ENCODE measurements at places on chromosomes 7 and 10. TPM values are rescaled to one million over a fixed set of nuclear protein-coding genes. Genes with fewer than 3 reads are reported as not detected.

DNA sequence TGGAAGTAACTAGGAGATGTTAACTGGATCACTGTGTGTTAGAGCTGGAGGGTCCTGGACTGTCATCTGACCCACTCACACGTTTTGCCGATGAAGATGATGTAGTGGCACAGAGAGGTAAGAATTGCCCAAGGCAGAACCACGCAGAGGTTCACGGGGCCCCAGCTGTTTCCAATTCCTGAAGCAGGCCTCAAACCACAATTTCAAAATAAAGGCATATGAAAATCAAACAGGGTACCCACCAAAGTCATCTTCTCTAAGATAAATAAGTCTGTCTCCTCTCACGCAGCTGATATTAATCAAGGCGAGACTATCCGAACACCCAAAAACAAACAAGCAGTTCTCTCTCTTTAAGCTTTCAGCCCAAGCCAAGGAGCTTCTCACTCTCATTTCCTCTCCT is 113.3 kb upstream of the JCAD start:
- DNase-seq = peak; percentile 36
- peaks cover 2% of the 10 kb centered on the region for H3K4me1 ChIP-seq
- H3K27ac ChIP-seq = no peak overlapping the region
- no peaks in the 10 kb centered on the region for H3K36me3 ChIP-seq
- no peak overlapping the region for H3K4me3 ChIP-seq

GRCh38 chr7:100563100-100563564 is 10.6 kb downstream of the SAP25 start:
- H3K4me3 ChIP-seq = no peak overlapping the region
- no peak for DNase-seq
- no peak overlapping the region for H3K27ac ChIP-seq
- H3K36me3 ChIP-seq = peaks cover 1% of the 10 kb centered on the region
- no peaks in the 10 kb centered on the region for H3K27me3 ChIP-seq
- no peaks in the 10 kb centered on the region for H3K4me1 ChIP-seq

GRCh38 chr7:119046068-119046467 is 821.6 kb downstream of the ANKRD7 start:
- no peaks in the 10 kb centered on the region for H3K27me3 ChIP-seq
- no peaks in the 10 kb centered on the region for H3K4me1 ChIP-seq
- DNase-seq = no peak
- H3K4me3 ChIP-seq = no peak overlapping the region

Gene CALCR
- not detected for total RNA-seq

Gene STEAP1
- 69.9 TPM for total RNA-seq

GRCh38 chr7:1846331-1847065 is 176.4 kb downstream of the ELFN1 start:
- no peaks in the 10 kb centered on the region for H3K27me3 ChIP-seq
- H3K27ac ChIP-seq = no peak overlapping the region
- no peak for DNase-seq
- H3K36me3 ChIP-seq = no peaks in the 10 kb centered on the region

Gene LGI1
- not detected for total RNA-seq

DNA sequence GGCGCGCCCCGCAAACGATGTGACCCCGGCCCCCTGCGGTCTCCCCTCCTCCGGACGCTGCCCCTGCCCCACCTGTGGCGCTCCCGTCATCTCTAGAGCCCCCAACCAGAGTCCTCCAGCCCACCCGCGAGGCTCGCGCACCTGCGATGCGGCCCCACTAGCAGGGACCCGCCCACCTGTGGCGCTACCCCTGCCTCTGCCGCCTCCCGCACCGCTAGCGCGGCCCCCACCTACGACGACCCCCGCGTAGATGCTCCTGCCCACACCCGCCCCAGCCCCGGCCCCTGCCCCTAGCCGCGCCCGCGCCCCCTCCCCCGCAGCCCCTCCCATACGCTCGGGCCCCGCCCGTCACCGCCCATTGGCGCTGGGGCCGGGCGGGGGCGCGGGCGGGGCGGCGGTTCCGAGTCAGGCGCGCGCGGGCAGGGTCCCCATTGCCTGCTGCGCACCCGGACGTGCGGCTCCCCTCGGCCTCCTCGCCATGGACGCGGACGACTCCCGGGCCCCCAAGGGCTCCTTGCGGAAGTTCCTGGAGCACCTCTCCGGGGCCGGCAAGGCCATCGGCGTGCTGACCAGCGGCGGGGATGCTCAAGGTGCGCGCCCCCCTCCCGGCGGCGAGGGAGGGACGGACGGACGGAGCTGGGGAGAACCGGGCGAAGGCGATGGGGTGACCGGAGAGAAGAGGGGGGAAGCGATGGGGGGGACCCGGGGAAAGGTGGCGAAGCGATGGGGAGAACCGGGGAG is at the start of gene PFKP:
TSS of gene PFKP (plus strand) at position 431 of the 741 bp plus-strand sequence. CDS start at position 479, 48 bp downstream.
- peak within 1 kb of the TSS; percentile 77 for H3K27ac ChIP-seq
- peak within 1 kb of the TSS; percentile 72 for H3K4me3 ChIP-seq
- peaks cover 2% of the 10 kb centered on the region for H3K27me3 ChIP-seq
- DNase-seq = peak; percentile 23
- peaks cover 12% of the 10 kb centered on the region for H3K4me1 ChIP-seq

- H3K27ac ChIP-seq = no peak overlapping the region
- peaks cover 4% of the 10 kb centered on the region for H3K27me3 ChIP-seq
- H3K4me1 ChIP-seq = no peaks in the 10 kb centered on the region
- H3K4me3 ChIP-seq = no peak overlapping the region
- H3K36me3 ChIP-seq = no peaks in the 10 kb centered on the region
Measured at GRCh38 chr10:30384051-30384674, 35.1 kb upstream of the MTPAP start.

GRCh38 chr7:95088536-95089215 is 181.3 kb downstream of the PPP1R9A start:
- no peaks in the 10 kb centered on the region for H3K27me3 ChIP-seq
- DNase-seq = peak; percentile 3
- no peaks in the 10 kb centered on the region for H3K4me1 ChIP-seq
- no peak overlapping the region for H3K4me3 ChIP-seq

Gene TEX47
- not detected for total RNA-seq

DNA sequence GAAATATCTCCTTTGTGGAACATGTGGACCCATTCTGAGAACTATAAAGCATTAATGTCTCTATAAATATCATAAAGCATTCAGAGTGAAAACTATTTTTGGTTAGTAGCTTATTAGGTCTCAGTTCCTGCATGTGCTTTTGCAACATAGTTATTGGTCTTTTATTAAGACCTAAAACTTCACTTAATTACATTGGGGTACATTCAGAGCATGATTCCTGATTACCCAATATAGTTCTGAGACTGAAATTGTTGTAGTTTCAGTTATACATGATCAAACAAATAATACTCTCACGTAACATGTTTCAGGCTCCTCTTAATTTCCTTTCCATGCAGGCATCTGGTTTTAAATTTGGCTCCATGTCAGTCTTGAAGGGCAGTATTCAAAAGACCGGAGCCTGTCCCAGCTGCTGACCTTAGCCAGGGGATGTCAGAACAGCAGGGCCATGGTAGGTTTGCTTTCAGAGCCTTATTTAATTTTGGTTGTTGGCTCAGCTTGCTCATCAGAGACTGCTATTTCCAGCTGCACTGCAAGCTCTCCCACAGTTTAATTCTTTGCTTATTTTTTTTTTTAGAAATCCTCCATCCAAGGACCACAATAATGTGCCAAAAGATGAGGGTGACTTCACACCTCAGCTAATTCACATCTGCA is 447.8 kb upstream of the FZD8 start:
- no peak overlapping the region for H3K27ac ChIP-seq
- no peak overlapping the region for H3K4me3 ChIP-seq
- no peak for DNase-seq
- no peaks in the 10 kb centered on the region for H3K4me1 ChIP-seq

- H3K36me3 ChIP-seq = no peaks in the 10 kb centered on the region
- H3K4me3 ChIP-seq = no peak overlapping the region
- H3K27ac ChIP-seq = peak overlapping the region; percentile 56
- peaks cover 4% of the 10 kb centered on the region for H3K27me3 ChIP-seq
- peaks cover 13% of the 10 kb centered on the region for H3K4me1 ChIP-seq
- DNase-seq = peak; percentile 88
Measured at GRCh38 chr10:94104316-94105000, 110.7 kb downstream of the PLCE1 start.

- H3K36me3 ChIP-seq = no peaks in the 10 kb centered on the region
- H3K4me1 ChIP-seq = no peaks in the 10 kb centered on the region
- no peak for DNase-seq
- no peak overlapping the region for H3K27ac ChIP-seq
Measured at GRCh38 chr10:43066481-43066880, 10.4 kb upstream of the RET start.

GRCh38 chr10:132865851-132866600 is 76.3 kb downstream of the CFAP46 start:
- DNase-seq = no peak
- H3K27me3 ChIP-seq = no peaks in the 10 kb centered on the region
- H3K4me1 ChIP-seq = no peaks in the 10 kb centered on the region
- H3K4me3 ChIP-seq = no peak overlapping the region
- H3K36me3 ChIP-seq = no peaks in the 10 kb centered on the region
- H3K27ac ChIP-seq = no peak overlapping the region

- peak; percentile 88 for DNase-seq
- peaks cover 37% of the 10 kb centered on the region for H3K4me1 ChIP-seq
- no peak overlapping the region for H3K27ac ChIP-seq
- no peak overlapping the region for H3K4me3 ChIP-seq
Measured at GRCh38 chr10:72331575-72332422, 22.9 kb downstream of the DNAJB12 start.

Measured in fibroblast of lung (primary cell).